Activated CD8-positive, alpha-beta memory T cell treated with anti-CD3 and anti-CD28 coated beads for 1 hour (primary cell): ENCODE measurements at places on chromosomes 4 and X.
A peak's percentile ranks its signal among the peaks of the same experiment; 100 is the strongest.

DNA sequence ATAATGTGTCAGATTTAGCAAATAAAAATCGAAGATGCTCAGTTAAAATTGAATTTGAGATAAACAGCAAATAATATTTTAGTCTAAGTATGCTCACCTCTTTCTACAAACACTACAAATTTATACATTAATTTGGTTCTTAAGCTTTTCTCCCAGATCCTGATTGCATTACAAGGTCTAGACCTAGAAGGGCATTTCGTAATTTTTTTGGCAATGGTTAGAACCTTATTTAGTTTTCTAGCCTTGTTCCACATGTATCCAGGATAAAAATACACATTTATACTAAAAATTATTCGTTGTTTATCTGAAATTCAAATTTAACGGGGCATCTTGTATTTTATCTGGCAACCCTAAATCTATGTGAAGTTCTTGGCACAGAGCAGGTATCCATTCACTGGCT, 2.5 kb upstream of the CDKL5 start:
- no peak for DNase-seq

GRCh38 chr4:36870121-36870520, 374.4 kb upstream of the NWD2 start:
- DNase-seq: no peak

GRCh38 chrX:135009838-135010237, 12.5 kb downstream of the RTL8B start:
- no peak for DNase-seq

- DNase-seq: peak; percentile 10
Measured at GRCh38 chr4:153142700-153143438, 61.4 kb upstream of the TRIM2 start.

DNA sequence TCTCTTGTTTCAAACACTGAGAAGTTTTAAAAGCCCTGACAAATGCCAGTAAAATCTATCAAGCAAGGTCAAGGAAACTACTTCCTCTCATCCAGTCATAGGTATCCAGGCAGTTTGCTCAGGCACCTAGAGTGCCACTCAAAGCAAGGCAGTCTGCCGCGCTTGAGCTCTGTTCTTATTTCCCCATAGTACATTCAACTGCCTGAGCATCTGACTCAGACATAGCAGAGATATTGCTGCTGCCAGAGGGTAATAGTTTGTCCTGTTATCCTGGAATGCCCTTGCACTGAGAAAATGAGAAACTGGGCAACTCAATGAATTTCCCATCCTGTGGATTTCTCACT, 16.1 kb upstream of the ATP8A1 start:
- no peak for DNase-seq

- DNase-seq: no peak
Measured at GRCh38 chr4:69095301-69095731, 958 bp upstream of the UGT2B7 start.

DNA sequence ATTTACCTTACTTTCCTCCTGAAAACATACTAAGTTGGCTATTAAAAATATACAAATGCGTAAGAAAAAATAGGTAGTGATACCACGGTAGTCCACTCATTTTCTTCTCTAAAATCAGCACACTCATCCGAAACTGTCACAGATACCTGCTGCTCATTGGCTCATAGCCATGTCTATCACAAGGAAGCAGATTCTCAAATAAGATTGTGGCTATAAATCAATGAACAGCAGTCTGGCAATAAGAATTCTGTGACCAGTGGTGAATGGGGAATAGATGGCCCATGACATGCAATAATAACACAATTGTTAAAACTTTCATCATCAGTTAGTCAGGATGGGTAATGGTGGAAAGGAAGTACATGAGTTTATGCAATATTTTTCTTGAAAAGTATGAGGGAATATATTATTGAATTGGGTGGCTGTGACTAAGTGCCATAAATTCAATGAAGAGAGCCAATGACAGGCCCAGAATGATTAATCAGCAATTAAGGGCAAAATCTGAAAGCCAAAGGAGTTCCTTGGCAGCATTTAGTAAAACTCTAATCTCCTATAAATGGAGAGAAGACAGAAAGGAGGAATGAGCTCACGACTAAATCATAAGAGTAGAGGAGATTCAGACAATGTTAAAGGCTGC, 202.3 kb upstream of the NEIL3 start:
- DNase-seq: no peak
